ENCODE measurements at places on chromosomes 3 and 15. TPM values are rescaled to one million over a fixed set of nuclear protein-coding genes. Genes with fewer than 3 reads are reported as not detected.

DNA sequence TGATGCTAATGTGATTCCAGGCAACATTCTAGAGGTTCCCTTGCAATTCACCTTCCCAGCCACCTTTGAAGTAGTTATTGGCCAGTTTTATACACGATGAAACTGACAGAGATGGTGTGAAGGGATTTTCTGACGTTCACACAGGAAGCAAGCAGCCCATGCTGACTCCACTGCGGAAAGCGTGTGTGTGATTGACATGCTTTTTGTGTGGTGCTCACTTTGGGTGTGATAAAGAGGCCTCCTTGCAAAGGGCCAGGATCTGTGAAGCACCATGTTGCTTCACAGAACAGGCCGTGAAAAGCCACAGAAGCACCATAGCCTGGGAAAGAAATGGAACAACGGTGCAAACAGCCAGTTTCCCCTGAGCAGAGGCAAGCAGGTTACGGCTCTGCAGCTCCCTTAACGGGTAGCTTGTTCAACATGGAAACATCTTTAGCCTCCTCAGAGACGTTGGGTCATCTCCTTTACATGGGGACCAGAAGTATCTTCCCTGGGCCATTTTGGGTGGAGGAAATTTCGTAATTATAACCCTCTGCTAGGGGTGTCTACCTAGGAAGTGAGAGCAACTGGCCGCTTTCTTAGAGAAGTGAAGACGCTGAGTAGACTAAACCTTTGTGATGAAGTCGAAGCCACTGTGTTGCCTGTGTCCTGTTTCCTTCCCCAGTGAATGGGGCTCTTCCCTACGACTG is 108.5 kb downstream of the APBA2 start:
- no peak for DNase-seq

GRCh38 chr3:57900786-57901185 is 107.4 kb upstream of the FLNB start:
- DNase-seq, result no peak

- DNase-seq, result no peak
Observed at GRCh38 chr15:53982071-53982680, 3.9 kb downstream of the UNC13C start.

GRCh38 chr3:194957743-194958240 is 272.1 kb downstream of the FAM43A start:
- no peak for DNase-seq

DNA sequence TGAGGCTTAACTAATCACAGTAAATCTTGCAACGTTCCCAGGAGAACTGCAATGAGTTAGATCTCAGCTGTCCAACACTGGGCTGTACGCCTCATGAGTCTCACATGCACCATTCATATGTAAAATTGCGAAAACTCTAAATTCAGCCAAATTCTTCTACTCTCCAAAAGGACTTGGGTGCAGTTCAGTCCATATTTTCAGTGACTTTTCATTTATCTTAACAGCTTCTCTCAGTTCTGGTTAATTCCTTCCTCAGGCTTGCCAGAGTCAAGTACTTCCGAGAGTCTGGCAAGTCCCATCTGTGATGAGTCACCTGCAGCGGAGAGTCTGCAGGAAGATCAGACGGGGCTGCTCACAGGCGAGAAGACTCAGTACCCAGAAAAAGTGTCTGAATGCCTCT is 11.5 kb downstream of the CCDC80 start:
- DNase-seq, result no peak

DNA sequence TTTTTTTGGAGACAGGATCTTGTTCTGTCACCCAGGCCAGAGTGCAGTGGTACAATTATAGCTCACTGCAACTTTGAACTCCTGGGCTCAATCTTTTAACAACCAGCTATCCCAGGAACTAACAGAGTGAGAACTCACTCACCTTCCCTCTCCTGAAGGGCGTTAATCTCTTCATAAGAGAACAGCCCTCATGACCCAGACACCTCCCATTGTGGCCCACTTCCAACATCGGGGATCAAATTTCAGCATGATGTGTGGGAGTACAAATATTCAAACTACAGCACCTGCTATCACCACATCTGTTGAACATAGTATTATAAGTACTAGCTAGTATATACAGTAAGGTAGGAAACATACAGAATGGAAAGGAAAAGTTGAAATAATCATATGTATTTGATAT is 132.5 kb downstream of the DOCK3 start:
- DNase-seq, result no peak

CYB561D2 gene
- 17.0 TPM for polyA plus RNA-seq
